ENCODE measurements at places on chromosomes 3 and 15.

- no peak for DNase-seq
Measured at GRCh38 chr3:64508140-64508539, 179.7 kb downstream of the ADAMTS9 start.

DNA sequence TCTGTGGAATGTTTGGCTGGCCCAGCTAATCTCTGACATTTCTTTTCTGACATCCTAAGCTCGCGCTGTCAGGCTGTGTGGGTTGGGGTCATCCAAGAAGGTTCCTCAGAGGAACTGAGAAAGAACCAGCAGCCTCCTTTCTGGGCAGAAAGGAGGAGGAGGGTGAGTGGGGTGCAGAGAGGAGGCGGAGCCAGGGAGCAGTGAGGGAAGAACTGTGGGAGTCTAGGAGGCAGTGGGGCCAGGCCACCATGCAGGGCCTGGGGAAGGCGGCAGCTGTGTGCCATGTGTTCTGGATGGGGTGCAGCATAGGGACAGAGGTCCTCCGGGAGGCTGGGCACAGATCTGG, 5.3 kb downstream of the SEMA7A start:
- DNase-seq: no peak

DNA sequence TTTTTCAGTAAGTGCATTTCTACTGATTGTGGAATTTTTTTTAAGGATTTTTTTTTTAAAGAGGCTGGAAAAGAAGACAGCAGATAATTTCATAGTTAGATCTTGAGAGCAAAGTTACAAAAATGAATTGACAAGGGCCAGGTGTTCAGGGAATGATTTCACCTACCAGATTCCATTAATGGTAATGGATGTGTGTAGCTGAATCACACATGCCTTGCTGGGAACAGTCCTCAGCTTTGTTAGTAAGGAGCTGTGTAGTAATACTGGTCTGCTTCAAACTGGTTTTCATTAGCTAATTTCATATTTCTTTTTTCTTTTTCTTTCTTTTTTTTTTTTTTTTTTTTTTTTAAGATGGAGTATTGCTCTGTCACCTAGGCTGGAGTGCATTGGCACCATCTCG, 16.0 kb downstream of the NR1D2 start:
- DNase-seq: no peak

DNA sequence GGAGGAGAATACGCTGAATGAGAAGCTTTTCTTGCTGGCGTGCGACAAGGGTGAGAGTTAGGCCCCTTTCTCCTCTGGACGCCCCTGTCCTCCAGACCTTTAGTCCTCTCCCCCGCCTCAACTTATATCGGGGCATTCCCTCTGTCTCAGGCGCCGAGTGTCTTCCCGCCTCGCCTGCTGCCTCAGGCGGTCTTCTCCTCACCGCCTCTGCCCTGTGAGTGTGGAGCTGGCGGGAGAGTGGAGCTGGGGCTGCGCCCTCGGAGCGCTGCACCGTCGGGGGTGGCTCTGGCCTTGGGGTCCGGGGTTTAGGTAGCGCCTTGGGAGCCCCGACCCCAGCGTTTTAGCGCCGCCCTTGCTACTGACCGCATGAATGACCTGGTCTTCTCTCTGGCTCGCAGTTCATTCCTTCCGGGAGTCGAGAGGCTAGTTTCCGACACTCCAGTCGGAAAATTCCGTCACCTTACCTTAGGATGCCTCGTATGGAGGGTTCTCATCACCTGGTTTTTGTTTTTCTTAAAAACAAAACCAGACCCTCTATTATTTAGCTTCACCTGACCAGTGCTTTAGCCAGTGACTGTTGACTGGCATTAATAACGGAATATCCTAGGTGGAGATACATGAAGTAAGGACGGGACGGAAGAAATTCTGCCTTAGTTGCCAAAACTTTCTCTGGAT, 985 bp downstream of the TRPC1 start:
- peak; percentile 52 for DNase-seq

GRCh38 chr3:183460081-183461055, 31.9 kb upstream of the MCF2L2 start:
- DNase-seq: no peak

- no peak for DNase-seq
Measured at GRCh38 chr3:87691109-87691508, 367.7 kb downstream of the CGGBP1 start.

DNA sequence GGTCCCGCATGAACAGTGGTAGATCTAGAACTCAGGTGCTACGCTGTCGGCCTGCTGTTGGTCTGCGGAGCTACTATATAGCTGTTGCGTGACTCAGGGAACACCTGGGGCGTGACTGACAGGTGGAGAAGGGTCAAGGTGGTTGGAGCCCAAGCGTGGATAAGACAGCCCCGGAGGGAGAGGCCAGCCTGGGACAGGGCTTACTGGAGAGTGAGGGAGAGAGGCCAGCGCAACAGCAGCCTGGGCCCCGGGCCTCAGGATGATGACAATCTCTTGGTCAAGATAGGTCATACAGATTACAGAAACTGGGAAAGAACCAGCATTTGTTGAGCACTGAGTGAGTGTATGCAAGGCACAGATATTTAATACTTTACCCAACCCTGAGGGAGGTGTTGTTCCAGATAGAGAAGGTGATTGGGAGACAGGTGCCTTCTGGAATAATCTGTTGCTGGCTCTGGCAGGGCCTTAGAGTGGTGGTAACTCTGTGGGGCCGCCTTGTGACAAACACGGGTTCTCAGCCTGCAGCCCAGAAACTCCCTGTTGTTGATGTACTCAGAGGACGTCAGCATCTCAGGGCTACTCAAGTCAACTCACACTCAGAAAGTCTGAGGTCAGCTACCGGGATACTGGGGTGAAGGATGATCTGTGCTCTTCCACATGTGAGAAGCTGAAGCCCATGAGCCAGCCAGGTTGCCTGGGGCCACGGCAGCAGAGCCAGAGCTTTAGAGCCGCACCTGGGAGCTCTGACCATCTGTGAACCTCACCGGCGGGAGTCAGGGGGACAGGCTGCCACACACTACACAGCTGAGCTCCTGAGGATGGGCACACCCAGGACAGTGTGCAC, 265.4 kb upstream of the HES1 start:
- DNase-seq: no peak

GRCh38 chr15:46710401-46710960, 1006.8 kb upstream of the SEMA6D start:
- no peak for DNase-seq

DNA sequence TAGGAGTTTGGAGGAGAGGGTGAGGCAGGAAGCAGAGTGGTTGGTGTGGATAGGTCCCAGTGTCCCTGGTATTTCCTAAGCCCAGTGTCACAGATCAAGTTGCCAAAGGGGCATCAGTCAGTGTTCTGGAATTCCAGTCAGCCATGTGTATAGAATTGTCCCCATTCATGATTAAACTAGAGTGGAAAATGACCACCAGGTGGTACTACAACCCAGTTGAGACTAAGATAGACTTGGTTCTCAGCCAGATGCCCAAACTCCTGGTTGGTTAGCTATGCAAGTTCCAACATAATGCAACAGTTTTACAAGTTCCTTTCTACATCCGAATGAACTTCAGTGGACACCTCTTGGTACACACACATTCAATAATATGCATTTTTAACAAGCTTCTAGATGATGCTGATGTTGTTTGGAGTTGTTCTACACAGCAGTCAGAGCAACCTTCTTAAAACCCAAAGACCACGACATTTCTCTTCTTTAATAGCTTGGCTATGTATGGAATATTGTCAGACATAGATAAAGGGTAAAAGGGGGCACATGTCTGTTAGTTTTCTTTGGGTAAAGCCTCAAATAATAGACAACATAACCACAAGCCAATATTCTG, 8.4 kb upstream of the ATR start:
- peak; percentile 43 for DNase-seq

DNA sequence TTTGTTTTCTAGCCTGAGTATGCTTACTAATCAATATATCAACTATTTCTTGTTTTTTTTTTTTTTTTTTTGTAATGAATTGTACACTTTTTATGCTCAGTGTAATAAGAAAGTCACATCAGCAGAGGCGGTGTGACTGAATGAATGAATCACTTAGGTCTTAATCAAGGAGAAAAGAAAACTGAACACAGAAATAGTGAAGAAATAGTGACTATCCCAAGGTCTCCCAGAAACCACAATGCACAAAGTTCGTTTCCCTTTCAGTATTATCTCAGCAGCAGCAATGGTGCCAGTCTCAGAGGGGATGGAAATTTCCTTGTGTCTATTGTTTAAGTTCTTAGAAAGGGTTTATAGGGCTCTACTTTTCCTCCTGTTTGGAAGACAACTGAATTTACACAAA, 80.7 kb downstream of the NR1I2 start:
- no peak for DNase-seq

DNA sequence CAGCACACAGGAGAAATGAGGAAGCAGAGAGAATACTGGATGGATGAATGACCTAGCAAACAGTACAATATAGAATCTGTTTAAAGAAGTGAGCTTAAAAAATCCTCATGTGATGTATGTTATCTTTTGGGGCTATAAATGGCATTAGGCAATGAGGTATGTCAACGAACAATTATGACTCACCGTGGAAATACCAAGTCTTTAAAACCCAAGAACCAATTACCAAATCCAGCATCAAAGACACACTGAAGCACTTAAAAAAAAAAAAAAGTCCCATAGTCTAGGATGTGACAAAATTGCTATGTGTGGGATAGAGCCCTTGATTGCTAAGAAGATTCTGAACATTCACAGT, 36.3 kb upstream of the HERC1 start:
- no peak for DNase-seq

DNA sequence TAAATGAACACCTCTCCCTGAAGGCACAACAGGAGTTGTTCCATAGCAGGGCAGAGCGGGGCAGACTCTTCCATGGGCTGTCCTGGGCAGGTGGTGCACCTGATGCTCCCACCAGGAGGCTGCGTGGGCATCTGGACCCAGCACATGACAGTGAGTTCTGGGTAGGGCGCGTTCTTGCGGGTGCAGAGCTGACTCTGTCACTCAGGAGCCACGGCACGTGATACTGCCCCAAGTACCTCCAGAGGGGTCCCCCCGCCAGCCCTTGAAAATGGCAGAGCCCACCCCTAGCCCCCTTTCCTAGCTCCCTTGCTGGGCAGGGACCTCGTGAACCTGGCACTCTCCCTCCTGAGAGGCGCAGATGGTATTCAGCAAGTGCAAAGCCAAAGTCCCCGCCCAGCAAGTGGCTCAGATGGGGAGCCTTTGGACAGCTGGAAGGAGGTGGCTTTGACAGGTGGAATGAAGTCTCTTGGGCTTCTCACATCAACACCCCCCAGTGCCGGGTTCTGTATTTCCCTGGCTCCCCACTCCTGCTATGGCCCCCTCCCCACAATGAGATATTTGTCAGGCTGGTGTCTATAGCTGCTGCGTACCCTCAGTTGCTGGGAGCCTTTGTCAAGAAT, 172.1 kb downstream of the TBC1D2B start:
- peak; percentile 24 for DNase-seq

- DNase-seq: no peak
Measured at GRCh38 chr3:154334973-154335420, 10.7 kb upstream of the DHX36 start.

DNA sequence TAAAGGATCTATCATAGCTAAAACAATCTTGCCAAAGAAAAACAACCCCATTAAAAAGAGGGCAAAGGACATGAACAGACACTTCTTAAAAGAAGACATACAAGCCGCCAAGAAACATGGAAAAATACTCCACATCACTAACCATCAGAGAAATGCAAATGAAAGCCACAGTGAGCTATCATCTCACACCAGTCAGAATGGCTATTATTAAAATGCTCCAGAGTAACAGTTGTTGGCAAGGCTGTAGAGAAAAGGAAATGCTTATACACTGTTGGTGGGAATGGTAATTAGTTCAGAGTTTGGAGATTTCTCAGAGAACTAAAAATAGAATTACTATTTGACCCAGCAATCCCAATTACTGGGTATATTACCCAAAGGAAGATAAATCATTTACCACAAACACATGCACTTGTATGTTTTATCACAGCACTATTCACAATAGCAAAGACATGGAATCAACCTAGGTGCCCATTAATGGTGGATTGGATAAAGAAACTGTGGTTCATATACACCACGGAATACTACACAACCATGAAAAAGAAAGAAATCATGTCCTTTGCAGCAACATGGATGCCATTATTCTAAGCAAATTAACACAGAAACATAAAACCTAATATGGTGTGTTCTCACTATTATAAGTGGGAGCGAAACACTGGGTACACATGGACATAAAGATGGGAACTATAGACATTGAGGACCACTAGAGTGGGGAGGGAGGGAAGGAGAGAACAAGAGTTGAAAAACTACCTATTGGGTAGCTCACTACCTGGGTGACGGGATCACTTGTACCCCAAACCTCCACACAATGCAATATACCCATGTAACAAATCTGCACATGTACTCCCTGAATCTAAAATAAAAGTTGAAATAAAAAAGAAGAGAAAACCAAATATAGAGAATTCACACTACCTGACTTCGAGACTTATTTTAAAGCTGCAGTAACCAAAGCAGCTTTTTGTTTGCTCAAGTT, 32.6 kb downstream of the ITGA11 start:
- DNase-seq: no peak

- DNase-seq: no peak
Measured at GRCh38 chr3:27616031-27616430, 106.1 kb downstream of the EOMES start.

- DNase-seq: no peak
Measured at GRCh38 chr3:80017369-80017768, 249.6 kb upstream of the ROBO1 start.

DNA sequence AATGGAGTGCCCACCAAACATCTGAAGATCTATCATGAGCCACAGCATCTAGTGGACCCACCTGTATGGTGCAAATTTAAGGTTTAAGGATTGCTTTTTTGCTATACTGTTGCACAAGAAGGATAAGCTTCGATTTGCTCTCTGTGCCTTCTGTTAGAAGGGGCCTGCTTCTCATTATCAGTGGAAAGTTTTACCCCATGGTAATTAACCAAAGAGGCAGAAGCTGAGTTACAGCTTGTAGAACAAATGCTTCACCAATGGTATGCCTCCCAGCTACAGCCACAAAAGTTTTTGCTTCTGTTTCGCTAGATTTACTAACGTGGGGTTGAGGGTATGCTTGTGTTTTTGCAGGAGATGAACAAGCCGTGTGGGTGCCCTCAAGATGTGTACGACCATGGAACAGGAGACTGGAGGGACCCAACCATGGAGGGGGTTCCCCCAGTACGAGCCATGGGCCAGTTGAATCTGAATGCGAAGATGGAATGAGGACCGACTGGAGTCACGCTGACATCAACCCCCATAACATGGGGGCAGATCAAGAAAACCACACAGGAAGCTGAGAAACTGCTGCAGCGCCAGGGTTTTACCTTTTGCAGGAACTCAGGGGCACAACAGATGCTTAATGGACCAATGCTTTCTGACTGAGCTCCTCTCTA, 43.5 kb downstream of the ACAD9 start:
- no peak for DNase-seq

DNA sequence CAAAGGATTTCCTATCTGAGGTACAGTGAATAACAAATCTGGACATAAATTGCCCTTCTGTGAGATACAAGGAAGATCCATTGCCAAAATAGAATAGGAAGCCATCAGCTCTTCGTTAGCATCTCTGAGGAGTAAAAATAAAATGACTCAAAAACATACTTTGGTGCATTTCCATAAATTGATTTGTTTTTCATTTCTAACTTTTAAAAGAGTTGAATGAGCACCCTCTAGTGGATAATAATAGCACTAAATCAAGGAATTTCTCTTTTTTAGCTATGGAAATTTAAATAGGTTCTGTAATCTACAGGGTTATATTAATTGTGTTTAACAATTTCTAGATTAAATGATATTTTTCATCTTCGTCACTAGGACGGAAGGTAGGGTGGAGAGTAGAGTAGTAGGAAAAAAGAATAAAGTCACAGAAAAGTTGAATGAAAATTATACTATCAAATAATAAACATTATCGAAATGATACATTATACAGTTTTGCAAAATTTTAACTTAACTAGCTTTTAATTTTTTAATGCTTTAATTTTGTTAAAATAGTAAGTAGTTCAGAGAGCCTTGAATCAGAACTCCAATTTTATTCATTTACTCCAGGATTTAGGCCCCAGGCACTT, 6.4 kb downstream of the NSUN3 start:
- DNase-seq: no peak
